ENCODE measurements at places on chromosomes 1 and 21.

GRCh38 chr1:205488074-205488723 lies 16.3 kb upstream of the CDK18 start:
- DNase-seq = peak; percentile 35

DNA sequence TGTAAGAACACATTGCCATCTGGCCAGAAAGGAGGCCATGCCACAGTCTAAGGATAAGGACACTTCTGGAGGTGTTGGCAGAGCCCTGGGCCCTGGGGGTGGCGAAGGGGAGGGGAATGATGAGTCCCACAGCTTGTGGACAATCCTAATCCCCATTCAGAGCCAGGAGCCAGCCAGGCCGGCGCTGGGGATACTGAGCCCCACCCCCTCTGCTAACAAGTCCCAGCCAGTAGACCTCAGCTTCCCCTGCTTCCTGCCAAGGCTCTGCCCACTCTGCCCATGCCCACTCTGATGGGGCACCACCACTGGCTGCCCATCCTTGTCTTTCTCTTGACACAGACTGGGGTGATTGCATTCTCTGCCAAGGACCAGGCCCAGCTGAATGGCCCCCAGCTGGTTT lies 71.9 kb downstream of the NAV1 start:
- no peak for DNase-seq

GRCh38 chr1:172088256-172088655 lies 247.0 kb downstream of the DNM3 start:
- no peak for DNase-seq

GRCh38 chr1:232841823-232842565 lies 36.8 kb downstream of the MAP10 start:
- DNase-seq = no peak

DNA sequence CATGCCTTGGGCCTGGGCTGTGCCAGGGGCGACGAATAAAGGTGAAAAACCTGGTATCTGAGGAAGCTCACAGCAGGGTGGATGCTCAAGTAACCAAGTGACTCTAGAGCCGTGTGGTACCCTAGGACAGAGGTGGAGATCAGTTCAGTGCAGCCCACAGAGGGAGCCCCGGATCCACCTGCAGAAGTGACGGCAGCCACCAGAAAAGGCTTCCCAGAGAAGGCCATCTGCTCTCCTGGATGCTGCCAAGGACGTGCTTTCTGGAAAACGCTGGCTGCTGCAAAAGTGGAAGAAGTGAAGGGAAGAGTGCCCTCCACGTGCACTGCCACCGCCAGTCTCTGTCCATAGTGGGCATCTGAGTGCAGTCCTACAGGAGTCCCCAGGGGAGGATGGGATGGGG lies 27.7 kb downstream of the TMCO4 start:
- DNase-seq = no peak

GRCh38 chr1:187566354-187566753 lies 737.6 kb downstream of the PLA2G4A start:
- DNase-seq = peak; percentile 9

GRCh38 chr1:228969953-228970800 lies 234.9 kb downstream of the RHOU start:
- no peak for DNase-seq

DNA sequence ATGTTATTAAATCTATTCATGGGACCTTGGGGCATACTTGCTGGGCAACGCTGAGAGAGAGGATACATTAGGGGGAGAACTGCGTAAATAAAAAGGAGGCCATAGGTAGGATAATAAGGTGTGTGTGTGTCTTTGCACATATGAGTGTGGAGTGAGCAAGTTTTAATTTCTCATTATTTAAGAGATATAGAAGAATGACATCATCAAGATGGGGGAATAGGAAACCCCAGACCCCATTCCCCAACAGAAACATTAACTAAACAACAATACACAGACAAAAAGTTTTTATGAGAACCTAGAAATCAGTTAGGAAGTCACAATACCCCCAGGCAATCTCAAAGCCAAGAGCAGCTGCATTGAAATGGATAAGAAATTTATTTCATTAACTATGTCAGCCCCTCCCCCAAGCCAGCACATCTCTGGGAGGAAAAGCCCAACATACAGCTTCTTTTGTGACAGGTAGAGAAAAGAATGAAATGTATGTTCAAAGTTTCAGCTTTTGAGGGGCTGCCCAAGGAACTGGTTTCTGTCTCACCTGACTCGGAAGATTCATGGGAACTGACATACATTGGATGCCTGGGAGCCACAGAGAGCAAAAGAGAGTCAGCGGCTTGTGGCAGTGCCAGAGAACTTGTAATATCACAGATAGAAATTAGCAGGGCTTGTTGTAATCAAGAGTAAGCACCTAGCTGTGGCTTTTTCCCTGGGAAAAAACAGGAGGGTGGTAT lies 234.3 kb upstream of the NFIA start:
- DNase-seq = no peak

DNA sequence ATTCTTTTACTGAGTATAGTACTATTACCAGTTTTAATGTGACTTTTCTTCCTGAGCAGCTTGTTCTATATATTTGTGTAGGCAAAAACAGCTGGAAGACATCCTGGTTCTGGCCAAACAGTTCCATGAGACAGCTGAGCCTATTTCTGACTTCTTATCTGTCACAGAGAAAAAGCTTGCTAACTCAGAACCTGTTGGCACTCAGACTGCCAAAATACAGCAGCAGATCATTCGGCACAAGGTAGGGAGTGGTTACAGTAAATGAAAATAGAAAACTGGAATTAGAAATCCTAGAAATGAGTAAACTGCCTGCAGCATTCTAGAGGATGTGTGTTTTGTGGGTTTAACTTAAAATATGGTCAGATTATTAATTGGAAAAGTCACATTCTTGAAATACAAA lies 64.1 kb upstream of the BMP8A start:
- no peak for DNase-seq

- peak; percentile 36 for DNase-seq
Measured at GRCh38 chr1:51990478-51990965, at the start of gene RAB3B. Gene RAB3B (minus strand): TSS chr1:51990700. CDS start chr1:51977117, 13,583 bp downstream.

- DNase-seq = no peak
Measured at GRCh38 chr1:163308811-163309210, 12.9 kb upstream of the NUF2 start.

GRCh38 chr21:40610345-40610744 lies 236.6 kb downstream of the DSCAM start:
- DNase-seq = no peak

DNA sequence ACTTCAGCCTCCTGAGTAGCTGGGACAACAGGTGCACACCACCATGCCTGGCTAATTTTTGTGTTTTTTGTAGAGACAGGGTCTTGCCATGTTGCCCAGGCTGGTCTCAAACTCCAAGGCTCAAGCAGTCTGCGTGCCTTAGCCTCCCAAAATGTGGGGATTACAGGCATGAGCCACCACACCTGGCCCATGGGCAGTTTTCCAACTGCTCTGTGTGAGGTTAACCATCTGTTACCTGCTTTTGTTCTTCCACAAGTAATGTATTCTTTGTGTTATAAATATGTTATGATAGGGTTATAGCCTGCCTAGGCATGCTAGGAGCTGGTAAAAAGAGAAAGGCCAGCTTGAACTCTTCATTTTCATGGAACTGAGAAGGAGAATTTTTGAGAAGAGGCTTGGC lies 30.7 kb downstream of the TUFT1 start:
- DNase-seq = no peak

DNA sequence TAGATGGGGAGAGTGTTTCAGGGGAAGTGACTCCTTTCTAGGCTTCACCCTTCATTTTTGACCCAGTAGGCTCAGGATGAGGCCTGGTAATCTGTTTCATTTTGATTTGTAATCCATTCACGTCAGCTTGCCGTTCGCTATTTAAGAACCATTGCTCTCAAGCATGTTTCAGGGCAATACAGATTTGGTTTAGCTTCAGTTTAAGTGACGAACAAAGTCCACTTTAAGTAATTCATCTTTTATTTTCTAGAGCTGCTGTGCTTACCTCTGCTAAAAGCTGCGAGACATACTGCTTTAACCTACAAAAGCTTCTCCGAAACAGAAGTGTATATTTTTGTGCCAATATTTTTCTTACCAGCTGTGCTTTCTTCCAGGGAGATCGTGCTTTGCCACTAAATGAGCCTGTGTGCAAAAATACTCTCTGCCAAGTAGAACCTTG lies 8.9 kb upstream of the FMO3 start:
- no peak for DNase-seq

DNA sequence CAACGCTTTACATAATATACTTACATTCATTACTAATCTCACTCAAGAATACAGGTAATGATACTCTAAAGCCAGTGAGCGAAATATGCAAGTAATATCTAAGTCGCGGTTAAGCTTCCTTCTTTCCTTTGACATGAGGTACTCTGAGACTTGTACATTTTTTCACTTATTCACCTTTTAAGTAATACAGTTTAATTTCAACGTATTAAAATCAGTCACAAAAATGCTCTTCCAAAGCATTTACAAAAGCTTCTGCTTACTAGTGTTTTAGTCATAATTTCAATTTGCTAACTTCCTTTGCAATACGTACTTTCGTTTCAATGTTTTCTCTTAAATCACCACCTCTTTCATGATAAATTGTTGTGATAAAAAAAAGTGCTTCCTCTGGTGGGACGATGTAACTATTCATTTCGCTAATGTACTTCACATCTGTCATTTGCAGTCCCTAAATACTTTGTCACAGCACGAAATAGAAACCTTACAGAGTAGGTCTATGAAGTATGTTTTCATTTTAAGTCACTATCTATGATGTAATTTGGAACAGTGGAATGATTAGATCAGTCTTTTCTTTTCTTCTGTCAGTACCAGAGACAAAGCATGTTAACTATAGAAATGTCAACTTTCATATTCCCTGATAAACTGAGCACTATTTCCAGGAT lies 34.0 kb upstream of the ADGRL4 start:
- no peak for DNase-seq

GRCh38 chr1:155060736-155061135 lies 2.8 kb upstream of the EFNA4 start:
- no peak for DNase-seq

DNA sequence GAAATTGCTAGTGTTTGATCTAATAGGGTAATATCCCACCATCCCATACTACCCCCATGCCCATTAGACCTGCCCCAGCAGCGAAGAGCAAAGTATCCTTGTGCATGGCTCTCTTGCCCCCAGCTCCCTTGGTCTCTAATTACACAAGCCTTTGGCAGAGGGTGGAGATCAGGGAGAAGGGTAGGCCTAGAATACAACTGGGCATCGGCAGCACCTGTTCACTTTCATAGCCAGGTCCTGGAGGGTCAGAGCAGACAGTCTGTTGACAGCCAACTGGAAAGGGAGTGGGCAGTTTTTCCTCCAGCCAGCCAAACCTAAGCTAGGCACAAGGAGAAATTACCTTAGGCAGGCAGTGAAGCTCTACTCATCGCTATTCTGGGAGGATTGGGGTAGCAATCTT lies 2.7 kb upstream of the PIGC start:
- no peak for DNase-seq

GRCh38 chr1:90838720-90839119 lies 121.6 kb upstream of the BARHL2 start:
- no peak for DNase-seq

DNA sequence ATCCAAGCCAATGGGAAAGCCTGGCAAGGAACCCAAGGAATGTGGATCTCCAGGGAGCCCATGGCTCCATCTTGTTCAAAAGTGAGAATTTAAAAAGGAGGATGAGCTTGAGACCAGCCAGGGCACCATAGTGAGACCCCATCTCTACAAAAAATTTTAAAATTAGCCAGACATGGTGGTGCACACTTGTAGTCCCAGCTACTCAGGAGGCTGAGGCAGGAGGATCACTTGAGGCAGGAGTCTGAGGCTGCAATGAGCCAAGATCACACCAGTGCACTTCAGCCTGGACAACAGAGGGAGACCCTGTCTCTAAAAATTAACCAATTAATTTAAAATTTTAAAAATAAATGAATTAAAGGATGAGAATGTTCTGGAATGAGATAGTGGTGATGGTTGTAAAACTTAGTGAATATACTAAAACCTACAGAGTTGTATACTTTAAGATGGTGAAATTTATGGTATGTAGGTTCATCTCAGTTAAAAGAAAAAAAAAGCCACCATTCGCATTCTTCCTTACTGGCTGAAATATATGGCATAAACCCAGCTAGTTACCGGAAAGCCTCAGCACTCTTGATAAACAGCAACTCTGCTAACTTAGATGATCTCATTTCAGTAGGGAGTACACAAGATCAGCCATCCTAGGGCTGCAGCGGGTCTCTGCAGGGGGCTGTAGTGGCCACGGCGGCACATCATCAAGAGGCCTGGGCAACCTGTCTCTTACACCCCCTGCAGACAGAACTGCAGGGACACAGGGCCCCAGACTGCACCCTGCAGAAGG lies 48.3 kb upstream of the H6PD start:
- no peak for DNase-seq

- no peak for DNase-seq
Measured at GRCh38 chr1:231890791-231891190, 264.2 kb downstream of the DISC1 start.
